ENCODE measurements at places on chromosomes 2 and 18.

- DNase-seq: no peak
These were observed 9.4 kb downstream of the COPS9 start for GRCh38 chr2:240126731-240127130.

GRCh38 chr2:60095202-60095815 lies 458.1 kb downstream of the BCL11A start:
- no peak for DNase-seq

- no peak for DNase-seq
These were observed 30.5 kb upstream of the MAP3K20 start for GRCh38 chr2:173045181-173045580.

DNA sequence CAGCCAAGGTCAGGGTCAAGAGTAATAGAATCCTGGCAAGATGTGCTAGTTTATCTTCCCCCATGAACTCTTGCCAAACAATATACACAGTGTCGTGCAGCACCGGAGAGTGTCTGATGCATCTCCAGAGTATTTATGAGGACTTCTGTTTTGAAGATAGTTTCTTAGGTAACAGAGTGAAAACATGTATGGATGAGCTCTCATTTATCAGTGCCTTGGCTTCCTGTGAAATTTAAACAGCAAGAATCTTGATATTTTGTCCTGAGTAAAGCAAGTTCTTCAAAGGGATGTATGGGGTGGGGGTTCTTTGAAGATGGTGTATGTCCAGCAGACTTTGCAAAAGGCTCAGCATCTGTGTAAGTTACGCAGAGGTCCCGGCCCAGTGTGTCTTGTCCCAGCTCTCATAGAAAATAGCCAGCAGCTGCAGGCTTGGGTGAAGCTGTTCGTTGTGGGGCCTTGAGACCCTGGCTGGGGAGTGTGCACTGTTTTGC lies 361.0 kb upstream of the NT5C1B start:
- DNase-seq: no peak

GRCh38 chr2:100146657-100146960 lies 4.2 kb upstream of the AFF3 start:
- no peak for DNase-seq

- peak; percentile 52 for DNase-seq
These were observed 68.8 kb downstream of the CLHC1 start for GRCh38 chr2:55163274-55163721.

DNA sequence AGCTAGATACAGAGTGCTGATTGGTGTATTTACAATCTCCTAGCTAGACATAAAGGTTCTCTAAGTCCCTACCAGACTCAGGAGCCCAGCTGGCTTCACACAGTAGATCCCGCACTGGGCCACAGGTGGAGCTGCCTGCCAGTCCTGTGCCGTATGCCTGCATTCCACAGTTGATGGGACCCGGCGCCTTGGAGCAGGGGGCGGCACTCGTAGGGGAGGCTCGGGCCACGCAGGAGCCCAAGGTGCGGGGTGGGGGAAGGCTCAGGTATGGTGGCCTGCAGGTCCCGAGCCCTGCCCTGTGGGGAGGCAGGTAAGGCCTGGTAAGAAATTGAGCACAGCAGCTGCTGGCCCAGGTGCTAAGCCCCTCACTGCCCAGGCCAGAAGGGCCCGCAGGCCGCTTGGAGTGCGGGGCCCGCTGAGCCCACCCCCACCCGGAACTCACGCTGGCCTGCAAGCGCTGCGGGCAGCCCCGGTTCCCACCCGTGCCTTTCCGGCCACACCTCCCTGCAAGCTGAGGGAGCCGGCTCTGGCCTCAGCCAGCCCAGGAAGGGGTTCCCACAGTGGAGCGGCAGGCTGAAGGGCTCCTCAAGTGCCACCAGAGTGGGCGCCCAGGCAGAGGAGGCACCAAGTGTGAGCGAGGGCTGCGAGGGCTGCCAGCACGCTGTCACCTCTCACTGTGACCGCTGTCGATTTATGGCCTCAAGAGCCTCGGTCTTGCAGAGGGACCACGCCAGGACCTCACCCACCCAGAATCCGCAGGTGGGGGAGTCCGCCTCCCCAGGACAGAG lies 76.5 kb downstream of the MEX3C start:
- DNase-seq: no peak

DNA sequence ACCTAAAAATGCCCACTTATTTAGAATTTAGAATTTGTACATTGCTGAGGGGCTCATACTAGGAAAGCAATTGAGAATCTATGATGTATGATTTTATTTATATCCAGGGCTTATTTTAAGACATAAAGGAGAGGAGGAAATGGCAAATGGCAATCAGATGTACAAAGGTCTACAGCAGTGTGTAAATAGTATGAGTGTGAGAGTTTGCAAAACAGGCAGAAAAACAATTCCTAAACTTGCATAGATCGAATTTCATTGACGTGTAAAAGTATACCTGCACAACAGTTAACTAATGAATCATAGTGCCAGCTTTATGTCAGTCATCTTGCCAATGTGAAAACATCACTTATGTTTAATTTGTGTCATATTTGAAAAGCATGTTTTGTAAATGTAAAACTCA lies 718.7 kb upstream of the GCFC2 start:
- DNase-seq: no peak

DNA sequence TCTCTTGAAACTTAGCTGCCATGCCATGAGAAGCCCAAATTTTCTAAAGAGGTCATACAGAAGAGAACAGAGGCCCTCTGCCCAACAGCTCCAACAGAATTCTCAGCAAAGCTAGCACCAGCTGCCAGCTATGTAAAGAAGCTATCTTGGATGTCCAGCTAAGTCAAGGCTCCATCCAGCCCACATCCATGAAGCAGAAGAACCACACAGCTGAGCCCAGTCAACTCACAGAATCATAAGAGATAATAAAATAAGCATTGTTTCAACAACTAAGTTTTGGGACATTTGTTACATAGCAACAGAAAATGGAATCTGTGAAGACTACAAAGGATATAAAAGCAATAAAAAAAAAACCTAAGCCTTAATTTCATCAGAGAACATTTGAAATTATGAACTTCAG lies 434.3 kb downstream of the TXNL1 start:
- DNase-seq: no peak

GRCh38 chr2:166494140-166494624 lies at the start of gene SCN7A:
TSS of gene SCN7A (minus strand) at chr2:166494249. CDS start at chr2:166477696, 16,553 bp downstream.
- no peak for DNase-seq

DNA sequence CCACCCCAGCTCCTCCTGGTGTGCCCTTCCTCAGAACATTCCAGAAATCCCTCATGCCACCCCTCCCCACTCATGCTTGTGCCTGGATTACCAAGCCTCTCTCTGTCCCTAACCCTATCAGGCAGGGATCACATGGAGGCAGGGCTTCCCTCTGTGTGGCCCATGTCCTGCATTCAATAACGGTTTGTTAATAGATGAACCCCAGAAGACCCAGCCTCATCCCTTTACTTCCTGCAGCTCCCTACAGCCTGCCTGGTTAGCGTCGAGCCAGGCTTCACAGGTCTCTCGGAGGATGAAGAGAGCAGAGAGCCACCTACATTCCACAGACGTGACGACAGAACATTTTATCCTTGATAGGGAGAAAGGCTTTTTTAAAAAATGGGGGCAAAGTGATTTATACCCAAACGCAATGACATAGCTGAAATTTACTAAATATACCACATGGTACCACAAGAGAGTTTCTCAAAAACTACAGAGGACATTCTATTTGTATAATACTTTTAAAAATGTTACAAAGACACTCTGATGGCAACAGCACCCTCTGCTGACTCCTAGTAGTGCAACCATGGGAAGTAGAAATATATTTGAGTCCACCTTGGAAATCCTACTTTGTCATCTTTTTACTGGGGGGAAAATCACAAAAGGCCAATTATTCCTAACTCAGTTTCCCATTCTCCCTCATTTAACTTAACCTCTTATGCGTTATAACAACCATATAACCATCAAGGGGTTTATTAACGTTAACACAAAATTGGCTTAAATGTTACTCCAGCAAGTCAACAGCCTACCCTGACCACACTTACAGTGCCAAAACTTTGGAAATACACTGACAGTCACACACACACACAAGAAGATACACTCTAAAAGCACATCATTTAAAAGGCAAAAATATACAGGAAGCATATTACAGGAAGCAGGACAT lies 30.7 kb downstream of the FBXO15 start:
- peak; percentile 3 for DNase-seq

GRCh38 chr2:28287256-28287915 lies 105.3 kb upstream of the FOSL2 start:
- no peak for DNase-seq

- DNase-seq: no peak
These were observed 27.8 kb upstream of the REL start for GRCh38 chr2:60853531-60853930.

GRCh38 chr2:227415538-227416424 lies 28.0 kb upstream of the SCYGR1 start:
- peak; percentile 85 for DNase-seq

GRCh38 chr2:239046822-239047221 lies 198.9 kb downstream of the TWIST2 start:
- no peak for DNase-seq

DNA sequence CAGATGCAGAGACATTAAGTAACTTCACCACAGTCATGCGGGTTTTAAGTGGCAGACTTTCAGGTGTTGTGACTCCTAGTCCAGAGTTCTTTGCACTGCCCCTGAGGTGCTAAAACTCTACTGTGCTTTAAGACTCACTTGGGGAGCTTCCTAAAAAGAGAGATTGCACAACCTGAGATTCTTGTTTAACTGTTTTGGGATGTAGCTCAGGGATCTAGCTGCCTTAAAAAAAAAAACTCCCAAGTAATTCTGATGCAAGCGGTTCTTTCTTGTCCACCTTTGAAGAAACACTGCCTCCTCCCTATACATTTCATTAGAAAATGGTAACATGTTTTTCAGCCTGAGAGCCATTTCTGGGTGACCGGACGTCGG lies 13.0 kb downstream of the IL37 start:
- DNase-seq: no peak

GRCh38 chr2:16655445-16655837 lies 10.2 kb downstream of the CYRIA start:
- no peak for DNase-seq

DNA sequence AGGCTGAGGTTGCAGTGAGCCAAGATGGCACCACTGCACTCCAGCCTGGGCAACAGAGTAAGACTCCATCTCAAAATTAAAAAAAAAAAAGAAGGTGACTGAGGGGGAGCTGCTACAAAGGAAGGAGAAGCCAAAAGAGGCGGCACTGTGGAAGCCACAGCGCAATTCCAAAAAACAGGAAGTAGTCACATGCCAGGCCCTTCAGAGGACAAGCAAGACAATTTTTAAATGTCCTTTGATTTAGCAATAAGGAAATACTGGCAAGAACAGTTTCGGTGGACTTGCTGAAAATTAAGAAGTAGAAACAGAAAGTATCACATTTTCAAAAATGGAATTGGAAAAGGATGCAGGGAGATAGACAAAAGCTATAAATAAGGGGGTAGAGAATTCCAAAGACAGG lies 122.8 kb downstream of the OSBPL1A start:
- DNase-seq: no peak

GRCh38 chr2:51697095-51697494 lies 665.2 kb upstream of the NRXN1 start:
- no peak for DNase-seq

- no peak for DNase-seq
These were observed 14.2 kb downstream of the SPEG start for GRCh38 chr2:219448776-219449341.

DNA sequence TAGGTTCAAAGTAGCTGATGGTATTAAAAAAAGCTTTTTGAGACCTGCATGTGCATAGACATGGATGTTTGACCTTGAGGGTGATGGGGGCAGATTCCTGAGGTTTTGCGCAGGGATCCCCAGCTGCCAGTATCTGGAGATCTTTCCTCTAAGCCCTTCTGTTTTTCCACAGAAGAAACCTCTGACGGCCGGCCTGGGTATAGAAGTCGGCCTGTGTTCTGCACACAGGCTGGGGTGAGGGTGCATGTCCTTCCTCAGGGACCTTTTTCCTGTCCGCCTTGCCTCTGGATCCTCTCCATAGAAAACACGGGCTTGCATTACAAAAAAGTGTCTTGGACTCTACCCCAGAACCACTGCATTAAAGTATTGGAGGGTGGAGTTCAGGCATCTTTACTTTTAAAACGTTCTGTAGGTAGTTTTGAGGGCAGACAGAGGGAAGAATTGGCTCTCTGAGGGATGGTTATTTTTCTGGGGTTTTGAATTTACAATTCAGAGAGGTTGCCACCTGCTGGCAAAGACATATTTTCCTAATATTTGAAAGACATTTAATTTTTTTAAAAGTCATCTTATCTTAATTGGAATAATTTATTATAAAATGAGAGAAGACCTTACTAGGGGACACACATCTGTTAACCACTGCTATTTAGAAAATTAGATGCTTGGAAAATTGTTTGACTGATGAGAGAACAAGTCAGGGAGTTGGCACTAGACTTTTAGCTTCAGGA lies 350.6 kb downstream of the DCDC2C start:
- DNase-seq: peak; percentile 13

GRCh38 chr2:189641590-189641989 lies 19.7 kb upstream of the ASNSD1 start:
- peak; percentile 14 for DNase-seq

DNA sequence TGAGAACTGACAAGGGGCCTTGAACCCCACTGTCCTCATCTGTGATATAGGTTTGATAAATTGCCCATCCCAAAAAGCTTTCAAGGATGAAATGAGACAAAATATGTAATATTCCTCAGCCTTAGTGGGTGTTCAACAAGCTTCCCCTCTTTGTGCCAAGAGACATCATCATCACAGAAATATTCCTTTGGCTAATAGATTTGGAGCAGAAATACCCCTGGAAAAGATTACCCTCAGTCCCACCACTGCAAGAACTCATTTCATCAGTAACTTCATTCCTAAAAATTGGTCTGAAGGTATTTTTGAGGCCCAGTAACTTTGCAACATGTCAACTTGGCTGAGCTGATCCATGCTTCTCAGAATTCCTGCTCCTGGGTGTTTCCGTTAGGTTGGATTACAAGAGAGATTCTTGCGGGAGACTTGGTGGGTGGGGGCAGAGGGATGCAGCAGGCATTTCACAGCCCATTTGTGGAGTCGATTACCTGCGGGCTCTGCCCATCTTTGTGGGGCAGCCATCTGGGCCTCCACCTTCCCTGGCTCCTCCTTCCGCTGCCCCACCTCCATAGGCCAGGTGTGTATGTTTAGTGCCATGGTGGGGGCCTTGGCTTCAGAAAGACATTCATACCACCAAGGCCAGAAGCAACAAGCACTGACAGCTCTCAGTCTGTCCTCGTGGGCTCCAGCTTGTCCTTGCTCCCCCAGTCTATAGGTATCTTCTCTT lies 263.9 kb downstream of the GLI2 start:
- no peak for DNase-seq

GRCh38 chr2:120984452-120985173 lies 248.9 kb downstream of the GLI2 start:
- DNase-seq: no peak

DNA sequence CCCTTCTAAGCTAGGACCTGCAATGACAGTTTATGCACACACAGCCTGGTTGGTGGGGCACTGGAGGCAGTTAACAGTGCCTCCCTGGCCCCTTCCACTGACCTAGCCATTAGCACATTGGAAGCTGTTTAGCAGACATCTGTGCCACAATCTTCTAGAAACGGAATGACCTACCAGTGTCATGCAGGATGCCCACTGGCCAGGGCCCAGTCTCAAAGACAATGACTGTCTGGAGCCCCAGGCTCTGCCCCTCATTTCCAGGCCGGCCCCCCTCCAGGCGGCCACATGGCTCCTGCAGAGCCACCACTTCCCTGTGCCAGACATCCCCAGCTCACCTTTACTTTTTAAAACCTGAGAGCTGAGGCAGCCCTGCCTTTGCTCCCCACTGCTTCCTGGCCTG lies 123.5 kb upstream of the CAPN13 start:
- no peak for DNase-seq

GRCh38 chr2:232927793-232928550 lies 57.9 kb downstream of the SNORC start:
- no peak for DNase-seq

- DNase-seq: no peak
These were observed 485.5 kb upstream of the ID2 start for GRCh38 chr2:8196316-8196715.
